ENCODE measurements at places on chromosomes 2 and 18.

- DNase-seq = no peak
These were observed 9.5 kb upstream of the TNS1 start for GRCh38 chr2:218012284-218012683.

DNA sequence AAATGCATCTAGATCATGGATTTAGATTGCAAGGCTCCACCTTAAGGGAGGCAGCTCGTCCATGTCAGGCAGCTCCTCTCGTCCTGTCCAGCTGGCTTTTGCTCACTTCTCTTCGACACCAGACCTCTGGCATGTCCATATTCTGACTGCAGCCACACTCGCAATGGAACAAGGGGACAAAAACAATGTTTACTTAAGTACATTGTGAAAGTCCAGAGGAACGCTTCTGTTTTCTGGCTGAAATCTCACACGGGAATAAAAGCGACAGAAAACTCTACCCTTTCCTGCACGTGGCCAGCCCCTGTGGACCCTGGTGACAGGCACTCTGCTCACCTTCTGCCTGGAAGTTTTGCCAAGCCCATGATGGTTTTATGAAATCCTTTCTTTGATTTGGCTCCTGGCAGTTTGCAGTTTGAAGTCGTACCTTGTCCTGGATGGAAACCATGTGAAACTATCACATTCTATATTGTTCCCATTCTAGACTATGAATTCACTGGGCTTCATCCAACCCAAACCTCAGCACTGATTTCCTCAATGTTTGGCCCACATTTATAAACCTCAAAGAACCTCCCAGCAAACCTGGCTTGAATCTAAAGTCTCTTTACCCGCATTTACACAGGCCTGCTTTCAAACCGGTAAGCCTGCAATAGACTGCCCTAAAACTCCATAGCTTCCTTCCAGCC, 134.3 kb upstream of the PIEZO2 start:
- DNase-seq = peak; percentile 67

- peak; percentile 2 for DNase-seq
These were observed 159.9 kb downstream of the LOXHD1 start for GRCh38 chr18:46497129-46497528.

- no peak for DNase-seq
These were observed 4.5 kb downstream of the RBKS start for GRCh38 chr2:27885661-27886060.

DNA sequence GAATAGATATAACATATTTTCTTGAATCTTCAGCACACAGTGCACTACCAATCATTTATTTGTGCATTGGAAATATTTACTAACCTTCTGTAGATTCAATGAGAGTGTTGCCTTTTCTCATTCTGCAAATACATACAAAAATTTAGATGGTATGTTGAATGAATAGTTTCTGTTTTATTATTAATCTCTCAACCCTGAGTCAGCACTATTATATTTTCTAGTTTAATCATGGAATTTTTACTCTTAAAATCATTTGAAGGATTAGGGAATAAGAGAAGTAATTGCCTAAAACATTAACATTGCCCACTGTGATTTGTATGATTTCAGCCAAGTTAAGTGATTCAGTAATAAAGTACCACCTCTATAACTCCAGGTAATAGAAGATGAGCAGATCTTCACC, 370.2 kb upstream of the CDH7 start:
- no peak for DNase-seq

DNA sequence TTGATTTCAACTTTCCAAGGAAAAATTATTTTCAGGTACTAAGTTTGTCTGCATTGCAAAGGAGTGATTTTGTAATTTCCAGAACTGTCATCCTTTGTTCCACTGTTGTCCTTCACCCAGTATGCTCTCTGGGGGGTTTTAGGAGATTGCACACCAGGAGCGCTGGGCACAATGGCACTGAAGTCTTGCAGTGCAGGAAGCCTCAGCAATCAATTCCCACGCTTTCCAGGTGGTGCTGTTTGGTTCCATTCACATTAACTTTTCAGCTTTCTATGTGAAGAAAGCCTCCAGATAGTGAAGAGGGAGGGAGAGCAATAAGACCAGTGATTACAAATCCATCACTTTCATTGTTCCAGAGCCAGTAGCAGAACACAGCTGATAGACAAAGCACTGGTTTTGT, 344.0 kb upstream of the VWC2L start:
- DNase-seq = no peak

DNA sequence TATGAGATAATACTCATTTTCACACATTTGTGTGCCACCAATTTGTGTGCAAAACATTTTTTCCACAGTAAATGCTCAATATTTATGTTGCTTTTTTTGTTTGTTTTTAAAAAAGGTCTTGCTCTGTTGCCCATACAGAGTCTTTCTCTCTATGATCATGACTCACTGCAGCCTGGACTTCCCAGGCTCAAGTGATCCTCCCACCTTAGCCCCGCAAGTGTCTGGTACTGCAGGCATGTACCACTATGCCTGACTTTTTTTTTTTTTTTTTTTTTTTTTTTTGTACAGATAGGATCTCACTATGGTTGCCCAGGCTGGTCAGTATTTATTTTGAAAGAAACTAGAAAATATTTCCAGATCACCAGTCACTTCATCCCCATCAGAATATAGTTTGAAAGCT, 297.8 kb upstream of the GYPC start:
- DNase-seq = no peak

DNA sequence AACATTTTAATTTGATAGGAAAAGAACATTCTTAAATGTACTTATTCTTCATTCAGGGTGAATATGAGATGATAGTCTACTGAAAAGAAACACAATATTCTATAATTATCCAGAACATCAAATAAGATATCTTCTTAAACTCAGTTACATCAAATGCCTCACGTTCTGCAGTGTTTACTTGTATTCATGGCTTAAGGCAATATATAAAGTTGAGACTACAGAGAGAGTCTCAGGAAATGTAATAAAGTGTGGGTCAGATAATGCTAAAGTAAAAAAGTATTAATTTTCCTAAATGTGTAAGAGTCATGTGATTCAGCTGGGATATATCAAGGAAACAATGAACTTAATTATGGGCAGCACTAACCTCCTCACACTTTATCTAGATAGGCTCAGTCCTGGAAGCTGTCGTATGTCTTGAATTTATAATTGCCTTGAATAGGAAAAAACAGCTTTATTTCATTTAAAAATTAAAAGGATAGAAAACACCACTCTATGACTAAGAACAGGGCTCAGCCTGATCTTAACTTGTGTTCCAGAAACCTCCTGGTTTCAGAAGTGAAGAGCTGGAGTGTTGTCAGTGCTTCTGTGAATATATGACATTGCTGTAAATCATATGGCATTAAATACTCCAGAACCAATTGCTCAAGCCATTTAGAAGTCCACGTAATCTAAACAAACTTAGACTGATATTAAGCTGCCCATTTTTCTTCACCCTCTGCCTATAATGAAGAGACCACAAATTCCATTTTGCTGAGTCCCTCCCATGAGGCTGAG, 240.2 kb downstream of the FSIP2 start:
- no peak for DNase-seq

- DNase-seq = no peak
These were observed 475.6 kb upstream of the TNP1 start for GRCh38 chr2:217335341-217335966.

GRCh38 chr2:177283906-177284305, 19.4 kb upstream of the NFE2L2 start:
- DNase-seq = no peak

GRCh38 chr2:29063646-29064345, 10.5 kb downstream of the PCARE start:
- DNase-seq = no peak

GRCh38 chr2:177148477-177149154, 64.0 kb upstream of the HNRNPA3 start:
- peak; percentile 84 for DNase-seq

DNA sequence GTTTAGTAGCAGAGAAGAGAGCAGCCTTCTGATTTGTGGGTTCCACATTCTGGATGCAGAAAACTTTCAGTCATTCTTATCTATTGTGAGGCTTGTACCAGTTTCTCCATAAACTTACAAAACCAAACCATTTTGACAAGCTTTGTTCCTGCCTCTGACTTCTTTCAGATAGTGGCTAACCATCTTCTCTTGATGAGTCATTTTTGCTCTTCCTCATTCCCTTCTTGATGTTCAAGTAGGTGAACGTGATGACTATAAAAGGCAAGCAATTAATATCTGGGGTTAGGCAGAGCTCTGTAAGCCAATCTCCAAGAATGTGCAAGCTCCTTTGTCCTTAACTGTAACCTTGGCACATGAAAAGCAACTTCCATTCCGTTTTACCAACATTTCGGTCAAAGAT, 2083.1 kb upstream of the PIK3C3 start:
- DNase-seq = no peak

DNA sequence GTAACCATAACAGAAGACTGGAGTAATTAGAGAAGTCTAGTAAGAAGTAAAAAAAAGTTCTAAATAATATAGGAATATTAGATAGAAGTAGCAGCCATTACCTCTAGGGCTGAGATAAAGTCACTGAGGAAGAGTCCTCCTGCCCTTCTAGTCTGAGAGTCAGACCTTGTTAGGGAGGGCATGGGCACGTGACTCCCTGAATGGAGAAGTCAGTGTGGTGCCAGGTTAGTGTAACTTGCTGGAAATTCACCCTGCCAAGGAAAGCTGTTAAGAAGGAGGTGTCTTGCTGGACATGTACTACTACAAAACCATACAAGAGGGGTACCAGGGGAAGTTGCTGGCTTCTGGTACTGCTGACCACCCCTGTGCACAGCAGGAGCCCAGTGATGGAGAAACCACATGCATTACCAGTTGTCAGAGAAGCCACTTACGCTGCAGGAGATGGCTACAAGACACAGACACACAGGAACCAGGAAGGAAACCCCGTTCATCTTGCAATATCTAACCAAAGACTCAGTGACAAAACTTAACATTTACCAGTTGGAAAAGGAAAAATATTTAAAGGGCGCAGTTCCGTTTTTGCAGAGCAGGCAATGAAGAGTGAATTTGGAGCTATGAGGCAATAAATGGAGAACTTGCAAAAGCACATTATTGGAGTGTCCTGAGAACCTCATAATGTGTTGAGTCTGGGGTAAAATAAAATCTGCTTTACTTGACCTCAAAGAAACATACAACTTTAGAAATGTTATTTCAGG, 77.2 kb upstream of the TLK1 start:
- DNase-seq = no peak

DNA sequence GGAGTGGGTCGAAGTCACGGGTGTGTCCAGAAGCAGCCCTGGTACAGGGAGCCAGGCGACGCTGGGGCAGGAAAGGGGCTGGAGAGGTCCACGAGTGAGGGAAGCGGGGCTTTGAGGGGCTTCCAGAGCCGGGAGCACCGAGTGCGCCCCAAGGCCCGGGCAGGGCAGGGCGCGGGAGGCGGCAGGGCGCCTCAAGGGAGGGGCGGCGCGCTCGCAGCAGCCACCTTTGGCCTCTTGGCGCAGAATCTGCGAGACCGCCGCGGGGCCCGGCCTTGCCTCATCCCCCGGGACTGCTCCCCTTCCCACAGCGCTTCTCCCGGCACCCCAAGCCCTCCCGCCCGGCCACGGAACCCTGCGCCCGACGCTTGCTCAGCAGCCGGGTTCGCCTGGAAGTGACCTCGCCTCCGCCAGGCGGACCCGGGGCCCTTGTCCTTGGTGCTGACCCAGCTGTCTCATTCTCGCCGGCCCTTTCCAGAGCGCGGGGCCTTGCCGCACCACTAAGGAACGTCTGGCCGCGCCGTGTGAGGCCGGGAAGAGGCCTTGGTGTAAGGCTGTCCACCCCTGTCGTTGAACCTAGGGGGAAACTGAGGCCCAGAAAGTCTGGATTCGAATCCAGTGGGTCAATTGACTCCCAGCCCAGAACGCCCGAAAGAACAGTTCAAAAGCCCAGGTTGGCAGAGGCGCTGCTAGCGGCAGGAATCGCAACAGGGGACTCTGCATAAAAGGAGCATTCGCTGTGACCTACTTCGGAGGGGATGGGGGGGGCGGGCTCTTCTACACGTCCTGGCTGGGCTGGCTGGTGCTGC, 584 bp upstream of the DNER start:
- peak; percentile 70 for DNase-seq

Data from sigmoid colon (tissue), 7 donors.